ENCODE measurements at places on chromosomes 13 and 19. TPM values are rescaled to one million over a fixed set of nuclear protein-coding genes. Genes with fewer than 3 reads are reported as not detected.

BSG gene
- 366 TPM for total RNA-seq

DNA sequence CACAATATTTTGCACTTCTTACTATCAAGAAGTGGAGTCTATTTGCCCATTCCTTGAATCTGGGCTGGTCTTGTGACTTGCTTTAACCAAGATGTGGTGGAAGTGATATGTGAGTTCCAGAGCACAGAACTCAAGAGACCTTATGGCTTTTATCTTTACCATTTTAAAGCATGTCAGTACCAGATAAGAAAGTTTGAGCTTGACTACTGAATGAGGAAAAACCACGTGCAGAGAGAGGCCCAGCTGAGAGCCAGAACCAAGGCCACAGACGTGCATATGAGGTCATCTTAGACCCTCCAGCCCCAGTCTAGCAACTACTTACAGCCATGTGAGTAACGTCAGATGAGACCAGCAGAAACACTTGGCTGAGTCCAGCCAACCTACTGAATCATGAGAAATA is 6.3 kb upstream of the CDK8 start:
- H3K36me3 ChIP-seq: no peaks in the 10 kb centered on the region
- H3K4me1 ChIP-seq: no peaks in the 10 kb centered on the region
- no peak overlapping the region for H3K4me3 ChIP-seq
- no peak overlapping the region for H3K27ac ChIP-seq
- no peak for DNase-seq

PSG2 gene
- not detected for total RNA-seq

- no peak overlapping the region for H3K4me3 ChIP-seq
- H3K27ac ChIP-seq: no peak overlapping the region
- peaks cover 88% of the 10 kb centered on the region for H3K36me3 ChIP-seq
These were observed 24.3 kb upstream of the TNFSF14 start for GRCh38 chr19:6694147-6694815.

PTGER1 gene
- total RNA-seq: 0.62 TPM

DNA sequence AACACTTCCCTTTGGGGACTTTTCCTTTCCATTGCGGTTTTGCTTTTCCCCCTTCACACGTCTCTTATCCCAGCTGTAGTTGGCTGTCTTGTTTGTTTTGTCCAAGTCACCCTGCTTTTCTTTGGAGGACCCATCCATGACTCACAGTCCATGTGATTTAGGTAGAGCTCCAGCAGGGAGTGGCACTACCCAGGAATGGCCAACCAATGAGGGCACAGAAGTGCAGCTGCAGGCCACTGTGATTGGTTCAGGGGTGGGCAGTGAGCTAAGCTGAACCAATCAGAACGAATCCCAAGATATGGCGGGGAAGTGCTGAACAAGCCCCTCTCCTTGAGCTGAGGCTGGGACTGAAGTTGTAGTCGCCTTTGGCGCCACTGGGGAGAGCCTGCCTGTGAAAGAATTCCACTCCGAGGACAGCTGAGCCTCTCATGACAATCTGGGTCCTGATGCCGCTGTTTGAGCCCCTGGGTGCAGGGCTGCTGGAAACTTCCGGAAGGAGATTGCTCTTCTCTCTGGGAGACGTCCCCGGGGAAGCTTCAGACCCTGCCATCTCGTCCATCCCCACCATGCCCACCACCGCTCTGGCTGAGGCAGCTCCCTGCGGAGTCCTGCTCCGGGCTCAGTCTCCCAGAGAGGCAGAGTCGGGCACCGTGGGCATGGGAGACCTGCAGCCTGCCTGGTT is 62.9 kb upstream of the URI1 start:
- no peak overlapping the region for H3K4me3 ChIP-seq
- DNase-seq: no peak
- peaks cover 27% of the 10 kb centered on the region for H3K27me3 ChIP-seq
- no peaks in the 10 kb centered on the region for H3K36me3 ChIP-seq
- no peak overlapping the region for H3K27ac ChIP-seq

- no peaks in the 10 kb centered on the region for H3K36me3 ChIP-seq
- H3K4me3 ChIP-seq: no peak overlapping the region
- peaks cover 36% of the 10 kb centered on the region for H3K4me1 ChIP-seq
- no peak for DNase-seq
- peak overlapping the region; percentile 10 for H3K27ac ChIP-seq
These were observed 15.5 kb downstream of the FRY start for GRCh38 chr13:32047088-32047487.

- H3K27ac ChIP-seq: peak overlapping the region; percentile 70
- H3K36me3 ChIP-seq: no peaks in the 10 kb centered on the region
- DNase-seq: peak; percentile 46
- H3K4me3 ChIP-seq: peak overlapping the region; percentile 62
- H3K4me1 ChIP-seq: peaks cover 36% of the 10 kb centered on the region
- H3K27me3 ChIP-seq: peaks cover 66% of the 10 kb centered on the region
These were observed 964 bp downstream of the PCDH17 start for GRCh38 chr13:57632276-57633140.

DNA sequence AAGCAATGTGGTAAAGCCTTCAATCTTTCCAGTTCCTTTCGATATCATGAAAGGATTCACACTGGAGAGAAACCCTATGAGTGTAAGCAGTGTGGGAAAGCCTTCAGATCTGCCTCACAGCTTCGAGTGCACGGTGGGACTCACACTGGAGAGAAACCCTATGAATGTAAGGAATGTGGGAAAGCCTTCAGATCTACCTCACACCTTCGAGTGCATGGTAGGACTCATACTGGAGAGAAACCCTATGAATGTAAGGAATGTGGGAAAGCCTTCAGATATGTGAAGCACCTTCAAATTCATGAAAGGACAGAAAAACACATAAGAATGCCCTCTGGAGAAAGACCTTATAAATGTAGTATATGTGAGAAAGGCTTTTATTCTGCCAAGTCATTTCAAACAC is 15.6 kb upstream of the ZNF763 start:
- no peak overlapping the region for H3K27ac ChIP-seq
- no peaks in the 10 kb centered on the region for H3K27me3 ChIP-seq
- H3K36me3 ChIP-seq: peaks cover 32% of the 10 kb centered on the region
- no peaks in the 10 kb centered on the region for H3K4me1 ChIP-seq
- no peak overlapping the region for H3K4me3 ChIP-seq

DNA sequence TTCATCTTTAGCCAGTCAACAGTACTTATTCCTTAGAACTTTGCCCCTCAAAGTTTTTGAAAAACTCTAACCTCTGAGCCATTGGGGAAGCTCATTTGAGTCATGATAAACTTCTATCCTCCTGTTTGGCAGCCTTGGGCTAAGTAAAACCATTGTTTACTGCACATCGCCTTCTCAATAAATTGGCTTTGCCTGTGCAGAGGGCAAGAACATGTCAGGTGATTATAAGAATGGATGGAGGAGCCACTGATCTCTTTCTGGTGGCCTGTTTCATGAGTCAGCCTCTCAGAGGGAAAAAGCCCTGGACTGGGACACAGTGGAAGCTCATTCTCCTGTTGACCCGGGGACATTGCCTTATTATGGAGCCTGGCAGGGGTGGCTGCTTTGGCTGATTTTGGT is 19.4 kb upstream of the PSG4 start:
- H3K36me3 ChIP-seq: no peaks in the 10 kb centered on the region
- DNase-seq: no peak
- no peak overlapping the region for H3K27ac ChIP-seq
- H3K4me3 ChIP-seq: no peak overlapping the region
- no peaks in the 10 kb centered on the region for H3K27me3 ChIP-seq
- no peaks in the 10 kb centered on the region for H3K4me1 ChIP-seq

CAPN12 gene
- 18.2 TPM for total RNA-seq

NEK5 gene
- 4.1 TPM for total RNA-seq

DNA sequence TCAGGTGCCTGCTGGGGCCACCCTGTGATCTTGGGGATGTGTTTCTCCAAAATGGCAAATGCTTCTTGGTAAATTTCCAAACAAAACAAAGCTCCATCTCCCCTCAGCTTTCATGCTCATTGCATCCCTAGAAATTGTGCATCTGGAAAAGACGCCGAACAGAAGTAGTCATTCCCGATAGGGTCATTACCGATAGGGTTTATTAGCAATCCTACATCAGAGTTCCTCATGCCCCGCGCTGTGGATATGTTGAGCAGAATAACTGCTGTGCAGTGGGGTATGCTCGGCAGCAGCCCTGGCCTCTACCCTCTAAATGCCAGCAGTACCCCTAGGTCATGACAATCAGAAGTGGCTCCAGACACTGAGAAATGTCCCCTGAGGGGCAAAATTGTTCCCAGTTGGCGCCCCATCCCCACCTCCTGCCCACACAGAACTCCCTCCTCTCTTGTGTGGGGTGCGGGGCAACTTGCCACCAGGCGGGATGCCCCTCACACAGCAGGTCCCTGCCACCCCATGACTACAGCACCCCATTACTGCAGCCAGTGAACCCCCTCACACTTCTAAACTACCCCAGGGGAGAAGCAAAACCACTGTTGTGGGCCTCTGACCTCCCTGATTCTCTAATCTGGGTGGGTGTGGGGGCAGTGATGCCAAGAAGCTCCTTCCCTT is 13.0 kb upstream of the SLC7A10 start:
- no peak overlapping the region for H3K4me3 ChIP-seq
- peak; percentile 22 for DNase-seq
- no peaks in the 10 kb centered on the region for H3K36me3 ChIP-seq

GRCh38 chr13:25170554-25171111 is 1.5 kb downstream of the AMER2 start:
- H3K36me3 ChIP-seq: no peaks in the 10 kb centered on the region
- no peak for DNase-seq
- H3K4me3 ChIP-seq: peak overlapping the region; percentile 39
- no peaks in the 10 kb centered on the region for H3K4me1 ChIP-seq
- H3K27me3 ChIP-seq: peaks cover 58% of the 10 kb centered on the region
- H3K27ac ChIP-seq: no peak overlapping the region

- H3K27me3 ChIP-seq: no peaks in the 10 kb centered on the region
- no peak for DNase-seq
- no peaks in the 10 kb centered on the region for H3K36me3 ChIP-seq
- H3K27ac ChIP-seq: peak overlapping the region; percentile 79
These were observed 26.8 kb upstream of the CEACAM21 start for GRCh38 chr19:41548954-41549688.

WDR62 gene
- 1.3 TPM for total RNA-seq

PRR20D gene
- total RNA-seq: not detected

GRCh38 chr19:2726904-2727639 is 5.9 kb upstream of the DIRAS1 start:
- H3K27ac ChIP-seq: no peak overlapping the region
- peaks cover 3% of the 10 kb centered on the region for H3K36me3 ChIP-seq
- peaks cover 9% of the 10 kb centered on the region for H3K4me1 ChIP-seq
- H3K27me3 ChIP-seq: peaks cover 41% of the 10 kb centered on the region

- H3K27me3 ChIP-seq: no peaks in the 10 kb centered on the region
- peaks cover 9% of the 10 kb centered on the region for H3K36me3 ChIP-seq
- DNase-seq: no peak
These were observed 14.8 kb upstream of the AKAP8L start for GRCh38 chr19:15433519-15434069.

DNA sequence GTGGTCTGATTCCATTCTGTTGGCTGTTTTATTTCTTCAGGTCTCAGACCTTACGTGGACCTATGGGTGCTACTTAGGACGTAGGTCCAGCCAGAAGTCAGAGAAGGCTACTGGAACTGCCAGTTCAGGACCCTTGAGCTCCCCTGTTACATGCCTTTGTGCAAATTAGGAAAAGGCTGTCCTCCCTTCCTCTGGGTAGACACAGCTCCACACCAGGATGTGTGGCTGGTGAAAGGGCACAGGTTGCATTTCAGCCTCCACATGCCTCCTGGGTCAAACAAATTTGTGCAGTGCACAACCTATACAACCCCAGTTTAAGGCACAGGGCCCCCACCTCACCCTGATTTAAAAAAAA is 43.9 kb upstream of the MAP3K10 start:
- H3K27me3 ChIP-seq: no peaks in the 10 kb centered on the region
- no peak for DNase-seq
- no peak overlapping the region for H3K4me3 ChIP-seq
- H3K27ac ChIP-seq: no peak overlapping the region
- no peaks in the 10 kb centered on the region for H3K36me3 ChIP-seq

TRIM13 gene
- 31.1 TPM for total RNA-seq

ZNF497 gene
- total RNA-seq: 2.5 TPM
